ENCODE measurements at places on chromosomes 3 and 15. TPM values are rescaled to one million over a fixed set of nuclear protein-coding genes. Genes with fewer than 3 reads are reported as not detected.

Gene MUC20
- 5.0 TPM for total RNA-seq

Gene SCN5A
- total RNA-seq, result 118 TPM

Gene ARHGEF26
- 8.1 TPM for total RNA-seq

Gene OR5K2
- total RNA-seq, result not detected

Gene JMJD7
- 11.7 TPM for total RNA-seq

Gene GALNT15
- 83.1 TPM for total RNA-seq

Gene ACP3
- total RNA-seq, result 2.5 TPM

Gene MANF
- total RNA-seq, result 46.9 TPM

Gene GRAMD1C
- 3.0 TPM for total RNA-seq

Gene UNC13C
- 0.31 TPM for total RNA-seq

Gene TRMT10C
- total RNA-seq, result 22.8 TPM

DNA sequence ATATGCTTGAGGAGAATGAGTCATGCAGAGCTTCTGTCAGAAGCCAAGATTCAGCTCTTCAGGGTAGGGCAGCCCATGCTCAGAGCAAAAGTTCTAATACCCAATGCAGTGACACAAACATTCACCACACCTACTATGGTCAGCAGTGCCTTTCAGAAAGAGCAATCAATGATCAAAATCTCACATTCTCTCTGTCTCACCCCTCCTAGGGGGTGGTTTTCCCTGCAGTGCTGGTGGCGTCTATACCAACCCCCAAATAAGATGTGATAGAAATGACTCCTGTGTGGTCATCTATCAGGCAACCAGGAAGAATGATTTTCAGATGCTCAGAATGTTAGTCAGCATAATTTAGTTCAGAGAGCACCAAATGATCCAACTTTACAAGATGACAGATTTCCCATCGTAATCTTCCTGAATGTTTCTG, 385.3 kb downstream of the NTRK3 start:
- no peaks in the 10 kb centered on the region for H3K36me3 ChIP-seq
- H3K27me3 ChIP-seq, result no peaks in the 10 kb centered on the region

DNA sequence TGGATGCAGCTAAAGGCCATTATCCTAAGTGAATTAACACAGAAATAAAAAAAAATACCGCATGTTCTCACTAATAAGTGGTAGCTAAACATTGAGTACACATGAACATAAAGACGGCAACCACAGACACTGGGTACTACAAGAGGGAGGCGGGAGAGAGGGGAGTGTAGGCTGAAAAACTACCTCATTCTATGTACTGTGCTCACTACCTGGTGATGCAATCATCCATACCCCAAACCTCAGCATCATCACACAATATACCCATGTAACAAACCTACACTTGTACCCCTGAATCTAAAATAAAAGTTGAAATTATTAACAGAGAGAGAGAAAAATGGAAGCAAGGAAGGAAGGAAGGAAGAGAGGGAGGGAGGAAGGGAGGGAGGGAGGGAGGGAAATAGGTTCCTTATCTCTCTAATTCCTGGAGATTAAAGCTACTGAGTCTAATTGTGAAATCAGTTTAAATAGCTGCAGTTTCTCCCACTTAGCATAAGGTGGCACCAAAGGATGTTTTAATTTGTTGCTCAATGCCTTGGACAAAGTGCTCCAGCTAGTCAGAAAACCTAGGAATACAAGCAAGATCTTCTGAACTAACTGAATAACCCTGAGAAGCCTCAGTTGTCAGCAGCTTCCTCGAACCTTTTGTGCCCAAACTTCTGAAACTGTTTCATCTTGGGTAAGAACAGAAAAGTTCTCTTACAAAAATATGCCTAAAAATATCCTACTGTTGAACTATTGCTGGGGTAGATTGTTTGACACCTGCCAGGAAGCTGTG, 79.4 kb upstream of the ATP11B start:
- no peak overlapping the region for H3K4me3 ChIP-seq
- no peaks in the 10 kb centered on the region for H3K4me1 ChIP-seq
- no peaks in the 10 kb centered on the region for H3K27me3 ChIP-seq
- H3K36me3 ChIP-seq, result no peaks in the 10 kb centered on the region
- no peak for DNase-seq

GRCh38 chr3:73140772-73141442, 79.4 kb downstream of the EBLN2 start:
- no peak overlapping the region for H3K4me3 ChIP-seq
- H3K27me3 ChIP-seq, result no peaks in the 10 kb centered on the region
- no peaks in the 10 kb centered on the region for H3K36me3 ChIP-seq
- DNase-seq, result peak; percentile 58
- no peaks in the 10 kb centered on the region for H3K4me1 ChIP-seq

DNA sequence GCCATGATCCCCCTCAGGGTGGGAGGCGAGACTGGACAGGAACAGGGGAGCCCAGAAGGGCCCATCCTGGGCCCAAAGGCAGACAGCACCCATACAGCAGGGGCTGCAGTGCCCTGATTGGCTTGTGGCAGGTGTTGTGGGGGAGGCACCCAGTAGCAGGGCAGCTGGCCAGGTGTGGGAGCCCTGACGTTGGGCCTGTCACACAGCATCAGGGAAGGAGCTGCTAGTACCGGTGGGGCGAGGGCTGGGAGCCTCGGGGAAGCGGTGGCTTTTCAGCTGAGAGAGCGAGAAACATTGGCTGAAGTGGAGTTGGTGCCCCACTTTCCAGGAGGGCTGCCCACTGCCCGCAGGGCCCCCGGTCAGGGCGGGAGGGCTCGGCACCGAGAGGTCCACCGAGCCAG, 19.7 kb upstream of the CYP11A1 start:
- no peak for DNase-seq
- no peak overlapping the region for H3K27ac ChIP-seq
- peaks cover 19% of the 10 kb centered on the region for H3K4me1 ChIP-seq
- no peaks in the 10 kb centered on the region for H3K27me3 ChIP-seq

- no peak overlapping the region for H3K27ac ChIP-seq
- H3K4me3 ChIP-seq, result no peak overlapping the region
These were observed 27.3 kb downstream of the SV2B start for GRCh38 chr15:91127236-91127955.

- no peaks in the 10 kb centered on the region for H3K36me3 ChIP-seq
- H3K27ac ChIP-seq, result no peak overlapping the region
- DNase-seq, result no peak
These were observed 24.3 kb downstream of the FILIP1L start for GRCh38 chr3:100089812-100090668.

DNA sequence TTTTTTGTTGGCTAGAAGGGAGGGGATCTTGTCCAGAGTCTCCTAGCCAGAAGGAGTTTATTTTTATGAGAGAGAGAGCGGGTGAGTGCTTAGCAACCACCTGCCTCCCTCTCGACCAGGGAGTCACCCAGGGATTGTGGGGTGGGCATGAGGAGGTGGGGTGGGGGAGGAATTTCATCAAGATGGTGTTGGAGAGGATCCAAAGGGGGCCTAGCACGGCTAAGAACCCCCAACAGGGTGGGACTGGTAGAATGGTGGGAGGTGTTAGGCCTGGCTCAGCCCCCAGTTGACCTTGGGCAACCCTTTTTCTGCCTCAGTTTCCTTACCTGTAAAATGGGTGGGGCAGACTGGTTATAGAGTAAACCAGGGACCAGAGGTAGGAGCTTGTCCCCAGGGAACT, 1.8 kb downstream of the SLC6A6 start:
- peak overlapping the region; percentile 79 for H3K4me3 ChIP-seq
- no peak for DNase-seq
- no peaks in the 10 kb centered on the region for H3K36me3 ChIP-seq
- H3K27me3 ChIP-seq, result no peaks in the 10 kb centered on the region

DNA sequence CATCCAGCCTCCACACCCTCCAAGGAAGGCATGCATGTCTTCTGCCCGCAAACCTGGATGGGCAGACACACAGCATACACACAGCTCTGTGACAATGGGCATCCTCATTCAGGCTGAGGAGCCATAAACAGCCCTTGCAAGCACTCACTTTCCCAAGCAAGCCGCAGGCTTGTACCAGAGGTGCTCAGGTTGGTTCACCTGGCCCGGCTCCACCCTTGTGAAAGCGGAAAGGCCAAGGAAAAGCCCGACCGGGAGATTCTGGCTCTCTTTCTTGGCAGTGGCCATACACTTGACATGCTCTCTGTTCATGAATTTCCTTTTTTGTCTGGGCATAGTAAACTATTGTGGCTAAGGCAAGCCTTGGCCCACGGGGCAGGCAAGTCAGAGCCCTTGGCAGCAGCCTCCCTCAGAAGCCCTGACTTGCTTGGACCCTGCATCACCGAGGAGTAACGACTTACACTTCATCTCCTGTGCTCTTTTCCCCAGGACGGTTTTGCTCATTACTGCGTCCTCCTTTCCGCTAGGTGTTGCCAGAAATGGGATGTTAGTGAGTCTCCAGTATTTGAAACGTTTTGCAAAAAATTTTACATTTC, 74.6 kb upstream of the BNC1 start:
- no peak overlapping the region for H3K4me3 ChIP-seq
- H3K27ac ChIP-seq, result no peak overlapping the region
- H3K4me1 ChIP-seq, result no peaks in the 10 kb centered on the region
- H3K27me3 ChIP-seq, result no peaks in the 10 kb centered on the region

GRCh38 chr3:119524931-119525662, 26.8 kb downstream of the TIMMDC1 start:
- no peaks in the 10 kb centered on the region for H3K27me3 ChIP-seq
- H3K4me1 ChIP-seq, result no peaks in the 10 kb centered on the region
- peaks cover 36% of the 10 kb centered on the region for H3K36me3 ChIP-seq
- no peak overlapping the region for H3K4me3 ChIP-seq

DNA sequence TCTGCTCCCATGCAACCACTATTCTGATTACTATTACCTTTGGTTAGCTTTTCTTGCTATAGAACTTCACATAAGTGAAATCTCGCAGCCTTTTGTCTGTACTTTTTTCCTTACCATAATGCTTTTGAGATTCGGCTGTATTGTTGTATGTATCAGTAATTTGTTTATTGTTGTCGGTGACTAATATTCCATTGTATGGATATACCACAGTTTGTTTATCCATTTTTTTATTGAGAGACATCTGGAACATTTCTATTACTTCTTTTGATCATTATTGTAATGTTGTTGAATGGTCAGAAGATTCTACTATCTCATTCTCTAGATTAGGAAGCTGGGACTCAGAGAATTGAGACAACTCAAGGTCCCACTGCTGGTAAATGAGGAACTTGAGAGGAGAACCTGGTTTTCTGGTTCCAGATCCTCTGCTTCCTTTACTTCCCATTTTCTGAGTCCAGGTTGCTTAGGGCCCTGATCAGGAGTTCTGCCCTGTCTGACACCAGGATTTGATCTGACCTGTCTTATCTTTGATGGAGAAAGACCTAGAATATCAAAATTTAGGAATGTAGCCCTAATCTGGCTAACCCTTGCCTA, 18.2 kb upstream of the SPTSSB start:
- no peaks in the 10 kb centered on the region for H3K36me3 ChIP-seq
- H3K27me3 ChIP-seq, result no peaks in the 10 kb centered on the region
- no peak for DNase-seq
- H3K4me3 ChIP-seq, result no peak overlapping the region

DNA sequence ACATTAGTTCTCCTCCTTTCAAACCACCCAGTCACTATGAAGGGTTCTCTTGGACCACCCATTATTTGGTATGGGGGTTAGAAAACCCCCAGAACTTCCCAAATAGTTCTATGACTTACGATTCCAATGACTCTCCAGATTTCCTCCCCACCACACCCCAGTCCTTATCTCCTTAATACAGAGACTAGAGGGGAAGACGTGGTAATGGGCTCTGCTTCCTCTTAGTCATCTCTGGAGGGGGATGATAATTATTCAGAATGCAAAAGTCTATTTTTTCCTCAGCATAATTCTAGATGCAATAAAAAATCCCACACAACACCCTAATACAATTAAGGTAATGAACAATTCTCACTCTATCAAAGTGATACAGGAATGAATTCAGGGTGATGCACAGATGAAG, 48.9 kb upstream of the CFAP161 start:
- H3K36me3 ChIP-seq, result no peaks in the 10 kb centered on the region
- H3K4me1 ChIP-seq, result no peaks in the 10 kb centered on the region
- H3K27ac ChIP-seq, result no peak overlapping the region
- no peak overlapping the region for H3K4me3 ChIP-seq

DNA sequence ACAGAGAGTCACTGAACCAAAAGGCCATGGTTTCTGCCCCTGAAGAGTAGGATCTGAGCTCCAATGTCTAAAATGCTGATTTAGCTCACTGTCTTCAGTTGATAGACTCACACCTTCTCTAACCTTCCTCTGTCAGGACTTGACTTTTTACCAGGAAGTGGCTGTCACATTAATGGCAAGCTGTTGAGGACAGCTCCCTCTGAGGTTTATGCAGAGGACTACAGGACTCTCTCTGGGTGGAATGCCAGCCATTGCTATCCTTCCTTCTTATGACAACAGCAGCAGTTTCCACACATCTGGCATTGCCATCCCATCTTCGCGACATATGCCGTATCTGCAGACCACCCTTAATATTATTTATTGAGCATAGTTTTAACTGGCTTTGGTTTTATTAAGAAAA, 103.8 kb upstream of the PRICKLE2 start:
- DNase-seq, result no peak
- H3K36me3 ChIP-seq, result no peaks in the 10 kb centered on the region
- H3K27ac ChIP-seq, result no peak overlapping the region
- H3K4me3 ChIP-seq, result no peak overlapping the region

- no peaks in the 10 kb centered on the region for H3K36me3 ChIP-seq
- no peak overlapping the region for H3K27ac ChIP-seq
- H3K4me3 ChIP-seq, result no peak overlapping the region
- H3K27me3 ChIP-seq, result no peaks in the 10 kb centered on the region
- no peak for DNase-seq
- no peaks in the 10 kb centered on the region for H3K4me1 ChIP-seq
These were observed 243.7 kb downstream of the SLC9A9 start for GRCh38 chr3:143604402-143605185.

- DNase-seq, result no peak
- no peaks in the 10 kb centered on the region for H3K27me3 ChIP-seq
- no peaks in the 10 kb centered on the region for H3K4me1 ChIP-seq
These were observed 24.8 kb downstream of the PPP4R2 start for GRCh38 chr3:73021301-73021835.

GRCh38 chr15:70964058-70964457, 71.4 kb downstream of the LRRC49 start:
- no peak overlapping the region for H3K27ac ChIP-seq
- no peaks in the 10 kb centered on the region for H3K36me3 ChIP-seq
- H3K4me3 ChIP-seq, result no peak overlapping the region
- DNase-seq, result no peak
